ENCODE measurements at places on chromosomes 7 and 10.

DNA sequence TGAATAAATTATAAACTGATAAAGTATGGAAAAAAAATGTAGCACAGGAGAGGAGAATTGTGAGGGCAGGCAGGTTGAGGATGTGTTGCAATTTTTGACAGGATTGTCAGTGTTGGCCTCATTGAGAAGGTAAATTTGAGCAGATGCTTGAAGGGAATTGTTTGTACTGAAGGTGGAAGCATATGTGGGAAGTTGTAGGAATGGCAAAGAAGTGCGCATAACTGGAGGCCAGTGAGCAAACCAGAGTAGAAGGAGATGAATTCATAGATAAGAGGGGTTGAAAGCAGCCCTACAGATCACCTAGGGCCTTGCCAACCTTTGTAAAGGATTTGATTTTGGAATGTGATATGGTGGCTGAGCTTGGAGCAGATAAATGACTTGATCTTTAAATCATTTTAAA, 6.4 kb downstream of the DNAJB9 start:
- DNase-seq = no peak

DNA sequence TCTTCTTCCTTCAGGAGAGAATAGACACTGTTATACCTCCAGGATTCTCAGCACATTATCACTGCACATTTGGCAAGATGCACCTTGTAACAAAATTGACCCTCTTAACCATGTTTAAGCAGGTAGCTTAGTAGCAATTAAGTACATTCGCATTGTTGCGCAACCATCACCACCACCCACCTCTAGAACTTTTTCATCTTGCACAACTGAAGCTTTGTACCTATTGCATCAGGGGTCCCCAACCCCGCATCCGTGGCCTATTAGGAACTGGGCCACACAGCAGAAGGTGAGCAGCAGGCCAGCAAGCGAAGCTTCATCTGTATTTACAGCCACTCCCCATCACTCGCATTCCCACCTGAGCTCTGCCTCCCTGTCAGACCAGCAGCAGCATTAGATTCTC, 29.9 kb upstream of the SMURF1 start:
- DNase-seq = no peak

DNA sequence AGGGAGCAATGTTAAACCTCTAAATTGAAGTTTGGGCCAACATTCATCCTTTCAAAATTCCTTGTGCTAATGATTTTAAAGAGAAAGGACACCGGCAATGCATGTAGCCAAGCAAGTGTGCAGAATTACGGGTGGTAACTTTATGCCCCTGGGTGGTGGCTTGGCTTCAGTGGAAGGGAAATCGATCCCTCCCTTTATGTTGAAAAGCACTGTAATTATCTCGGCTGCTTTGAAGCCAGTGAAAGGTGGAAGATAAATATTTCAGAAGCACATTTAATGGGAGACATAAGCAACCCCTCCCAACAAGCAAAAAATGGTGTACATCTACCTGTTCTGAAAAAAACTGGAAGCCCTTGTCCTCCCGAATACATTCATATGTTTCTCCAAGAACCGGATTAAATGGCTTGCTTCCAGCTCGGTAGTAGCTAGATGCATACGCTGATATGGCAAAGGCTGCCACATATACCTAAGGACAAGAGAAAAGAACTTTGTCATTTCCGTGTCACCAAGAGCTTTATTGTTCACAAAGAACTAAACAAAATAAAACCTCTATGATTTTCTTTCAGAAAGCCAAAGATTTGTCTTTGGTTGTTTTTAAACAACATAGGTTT, 73.3 kb upstream of the GSDME start:
- no peak for DNase-seq

DNA sequence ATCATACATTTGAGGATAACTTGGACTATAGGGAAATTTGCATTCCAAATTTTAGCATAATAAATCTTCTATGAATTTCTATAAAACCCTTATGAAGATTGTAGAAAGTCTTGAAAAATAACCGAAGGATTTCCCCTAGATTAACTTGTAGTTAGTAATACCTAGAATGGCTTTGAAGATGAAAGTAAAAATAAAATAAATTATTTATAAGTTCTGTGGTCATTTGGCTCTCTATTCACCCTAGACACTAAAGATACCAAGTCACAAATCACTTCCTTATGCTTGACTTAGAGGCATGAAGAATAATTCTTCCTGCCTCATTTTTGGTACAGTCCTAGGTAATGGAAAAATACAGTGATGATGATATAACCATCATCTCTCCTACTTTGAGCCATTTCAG, 79.3 kb downstream of the CSTF2T start:
- no peak for DNase-seq

- DNase-seq = peak; percentile 74
Measured at GRCh38 chr10:11440250-11441150, 170.9 kb downstream of the USP6NL start.

GRCh38 chr7:110801502-110801901, 289.4 kb upstream of the LRRN3 start:
- DNase-seq = no peak

GRCh38 chr10:103861505-103861904, 6.1 kb upstream of the SH3PXD2A start:
- no peak for DNase-seq

DNA sequence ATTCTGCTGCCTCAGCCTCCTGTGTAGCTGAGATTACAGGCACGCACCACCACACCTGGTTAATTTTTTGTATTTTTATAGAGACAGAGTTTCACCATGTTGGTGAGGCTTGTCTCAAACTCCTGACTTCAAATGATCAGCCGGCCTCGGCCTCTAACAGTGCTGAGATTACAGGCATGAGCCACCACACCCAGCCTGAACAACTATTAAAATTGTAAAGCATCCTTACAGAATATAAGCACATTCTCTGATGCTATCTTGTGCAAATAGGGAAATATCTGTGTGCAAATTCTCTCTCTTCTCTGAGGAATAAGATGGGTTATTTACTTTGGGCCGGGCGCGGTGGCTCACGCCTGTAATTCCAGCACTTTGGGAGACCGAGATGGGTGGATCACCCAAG, 12.5 kb downstream of the NUDCD3 start:
- no peak for DNase-seq

DNA sequence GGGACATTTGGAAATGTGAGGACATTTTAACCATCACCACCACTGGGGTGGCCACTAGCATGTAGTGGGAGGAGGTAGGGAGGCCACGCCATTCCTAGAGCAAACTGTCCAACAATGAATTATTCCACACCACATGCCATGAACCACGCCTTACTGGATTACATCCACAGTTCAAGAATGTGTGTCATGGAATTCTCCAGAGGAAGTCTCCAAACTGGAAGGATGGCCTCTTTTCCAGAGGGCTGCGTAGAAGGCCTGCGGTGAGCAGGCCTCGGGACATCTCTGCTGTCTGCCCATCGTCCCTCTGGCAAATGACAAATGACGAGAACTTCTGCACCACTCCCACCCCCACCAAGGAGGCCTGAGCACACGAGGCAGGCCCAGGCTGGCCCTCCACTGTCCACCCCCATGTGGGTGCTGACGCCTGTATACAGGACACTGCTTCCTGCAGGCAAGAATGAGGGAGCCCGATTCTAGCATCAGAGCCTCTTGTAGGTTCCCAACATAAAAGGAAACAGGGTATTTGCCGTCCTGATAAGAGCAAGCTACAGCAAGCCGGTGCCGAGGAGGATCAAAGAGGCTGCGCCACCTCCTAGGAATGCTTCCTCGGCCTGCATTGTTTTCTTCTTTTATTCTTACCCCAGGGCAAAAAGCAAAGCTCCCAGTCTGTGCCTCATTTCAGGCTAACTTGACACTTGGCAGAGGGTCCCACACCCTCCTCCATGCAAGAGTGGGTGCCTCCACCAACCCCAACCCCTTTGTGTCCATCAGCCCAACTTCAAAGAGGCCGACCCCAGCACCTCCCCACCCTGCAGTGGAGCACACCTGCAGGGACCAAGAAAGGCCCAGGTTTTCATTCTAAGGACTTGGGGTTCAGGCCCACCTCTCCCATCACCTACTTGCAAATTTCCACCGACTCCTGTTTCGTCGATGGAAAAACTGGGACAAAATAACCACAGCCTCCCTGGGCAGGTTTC, 23.9 kb downstream of the TNS3 start:
- no peak for DNase-seq

DNA sequence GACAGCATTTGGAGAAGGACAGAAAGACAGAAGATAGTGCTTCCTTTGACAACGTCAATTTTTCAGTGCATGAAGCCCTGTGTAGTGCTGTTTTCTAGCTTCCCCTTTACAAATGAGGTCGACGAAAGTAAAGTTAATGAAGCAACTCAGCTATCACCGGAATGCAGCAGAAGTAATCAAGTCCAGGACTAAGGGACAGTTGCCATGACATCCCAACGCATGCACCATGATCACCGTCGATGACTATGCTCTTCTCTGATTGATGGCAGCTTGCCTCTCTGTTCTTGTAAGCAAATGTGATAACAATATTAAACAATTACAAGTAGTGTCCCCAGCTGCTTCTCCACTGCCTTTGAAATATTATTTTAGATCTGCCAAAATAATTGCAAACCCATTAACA, 205.8 kb downstream of the FRMD4A start:
- DNase-seq = no peak

GRCh38 chr10:13536674-13537366, 8.0 kb upstream of the BEND7 start:
- DNase-seq = peak; percentile 70

- DNase-seq = no peak
Measured at GRCh38 chr7:91659096-91659495, 221.4 kb downstream of the MTERF1 start.

DNA sequence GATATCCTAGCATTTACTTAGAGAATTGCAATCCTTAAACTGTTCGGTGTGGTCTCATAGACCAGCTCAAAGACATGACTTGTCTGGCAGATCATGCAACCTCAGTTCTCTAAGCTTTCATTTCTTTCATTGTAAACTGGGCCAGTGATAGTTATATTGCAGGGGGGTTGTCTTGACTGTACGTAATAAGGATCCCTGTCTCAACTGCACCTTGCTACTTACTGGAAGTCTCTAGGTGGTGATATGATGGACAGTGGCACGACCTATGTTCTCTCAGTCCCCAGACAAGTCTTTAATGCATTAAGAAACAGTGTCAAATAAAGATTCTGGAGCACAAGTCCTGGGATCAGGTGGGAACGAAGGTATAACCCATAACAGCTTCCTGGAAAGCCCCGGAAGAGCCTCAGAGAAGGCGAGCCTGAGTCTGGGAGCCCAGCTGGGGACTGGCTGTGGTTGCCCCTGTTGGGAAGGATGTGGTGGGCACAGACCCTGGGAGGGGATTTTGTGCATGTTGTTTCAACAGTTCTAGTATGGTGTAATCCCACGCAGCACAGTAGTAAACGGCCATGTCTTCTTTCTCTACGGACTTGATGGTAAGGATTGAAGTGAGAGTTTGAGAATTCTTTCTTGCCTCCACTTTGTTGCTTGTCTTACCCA, 26.0 kb upstream of the TARP start:
- DNase-seq = no peak

DNA sequence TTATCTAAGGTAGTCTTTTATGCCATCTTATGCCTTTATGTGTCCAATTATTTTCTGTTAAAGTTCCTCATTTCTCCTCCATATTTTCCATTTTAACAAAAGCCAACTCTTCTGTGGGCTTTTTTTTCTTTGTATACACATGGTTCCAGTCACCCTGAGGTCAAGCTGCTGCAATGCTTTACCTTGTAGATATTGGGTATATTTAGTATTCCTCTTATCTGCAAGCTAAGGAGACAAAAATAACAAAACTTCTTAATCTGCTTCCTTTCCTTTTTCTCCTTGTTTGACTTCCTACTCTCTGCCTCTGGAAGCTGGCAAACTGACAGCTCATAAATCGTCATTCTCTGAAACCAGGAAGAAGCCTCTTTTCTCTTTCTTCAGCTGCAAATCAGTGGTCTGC, 885.0 kb upstream of the LRRN3 start:
- DNase-seq = no peak

GRCh38 chr10:129915526-129916378, 48.3 kb downstream of the EBF3 start:
- DNase-seq = no peak
